CD4-positive, alpha-beta memory T cell (primary cell): ENCODE measurements at places on chromosomes 2 and 18.

DNA sequence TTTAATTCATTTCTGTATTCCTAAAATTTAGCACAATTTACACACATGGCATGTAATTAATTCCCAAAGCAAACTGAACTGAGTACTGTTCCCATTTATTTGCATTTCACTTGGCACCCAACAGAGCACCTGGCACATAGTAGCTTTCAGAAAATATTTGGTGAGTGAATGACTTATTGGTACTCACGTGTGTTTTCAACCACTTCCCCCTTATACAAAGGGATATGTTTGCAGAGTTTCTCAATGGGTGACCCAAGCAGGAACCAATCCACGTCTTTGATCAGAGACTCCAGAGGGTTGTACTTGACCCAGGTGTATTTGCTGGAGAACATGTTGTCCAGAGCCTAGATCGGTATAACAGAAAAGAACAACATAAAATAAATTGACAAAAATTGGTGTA, 6.6 kb downstream of the GKN2 start:
- no peak for DNase-seq

- DNase-seq = no peak
Observed at GRCh38 chr2:124025891-124026434, 876 bp downstream of the CNTNAP5 start.

GRCh38 chr2:147663153-147663961, 181.5 kb upstream of the ACVR2A start:
- DNase-seq = peak; percentile 78

DNA sequence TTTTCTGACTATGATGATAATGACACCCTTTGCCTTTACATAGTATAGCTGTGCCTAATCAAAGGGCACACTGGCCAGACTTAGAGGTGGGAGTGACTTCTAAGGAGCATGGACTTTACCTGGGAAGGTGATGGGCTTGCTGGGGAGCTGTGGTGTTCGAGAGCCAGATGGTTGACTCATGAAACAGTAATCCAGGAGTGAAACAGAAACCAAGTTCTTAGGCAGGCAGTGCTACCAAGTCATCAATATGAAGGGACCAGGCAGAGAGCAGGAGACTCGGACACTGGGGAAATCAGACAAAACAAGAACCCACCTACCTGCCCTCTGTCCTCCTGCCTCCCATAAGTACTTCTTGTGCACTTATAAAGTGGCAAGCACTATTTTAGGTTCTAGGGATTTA, 430.4 kb downstream of the DLGAP1 start:
- DNase-seq = no peak

GRCh38 chr2:72082021-72082601, 65.6 kb downstream of the CYP26B1 start:
- no peak for DNase-seq
